ENCODE measurements at places on chromosomes 1 and 21.

GRCh38 chr1:183580281-183580682 is 10.0 kb downstream of the NCF2 start:
- peak; percentile 62 for DNase-seq

- DNase-seq: no peak
Measured at GRCh38 chr1:24936684-24937083, 6.6 kb upstream of the RUNX3 start.

DNA sequence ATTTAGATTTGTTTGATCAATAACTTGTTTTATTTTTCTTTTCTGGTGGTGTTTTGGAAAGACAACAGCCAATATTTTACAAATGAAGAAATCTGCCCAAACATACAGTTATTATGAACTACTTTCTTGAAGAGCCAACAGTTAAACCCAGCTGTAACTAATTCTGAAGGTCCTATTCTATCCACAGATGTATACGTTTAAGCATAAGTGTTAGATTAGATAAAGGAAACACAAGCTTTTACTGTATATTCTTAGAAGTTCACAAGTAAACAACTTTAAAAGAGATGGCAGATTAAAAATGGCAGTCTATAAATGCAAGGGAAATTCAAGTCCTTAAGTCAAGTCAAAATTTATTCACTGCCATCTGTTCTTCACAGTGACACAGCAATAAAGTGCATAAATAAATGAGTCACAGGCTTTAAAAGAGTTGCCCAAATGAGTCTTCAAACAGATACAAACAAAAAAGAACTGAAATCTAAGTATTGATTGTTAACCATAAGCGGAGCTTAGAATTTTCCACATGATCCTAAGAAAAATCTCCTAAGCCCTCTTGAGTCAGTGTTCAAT is 49.9 kb upstream of the KCNH1 start:
- DNase-seq: no peak

DNA sequence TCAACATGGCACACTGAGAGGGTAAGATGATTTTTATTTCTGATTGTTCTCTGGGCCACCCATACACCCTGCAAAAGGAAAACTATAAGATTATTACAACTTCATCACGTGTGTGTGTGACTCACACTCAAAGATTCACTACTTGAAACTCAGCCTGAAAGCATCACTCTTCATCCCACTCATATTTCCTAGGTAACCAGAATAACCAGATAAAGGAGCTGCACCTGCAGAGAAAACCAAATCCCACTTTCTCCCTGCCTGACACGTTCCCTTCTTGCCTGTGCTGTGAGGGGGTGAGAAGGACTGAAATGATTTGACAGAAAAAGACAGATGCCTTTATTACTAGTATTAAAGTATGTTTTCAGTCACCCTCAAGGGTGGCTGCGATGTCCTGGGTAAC is 131.6 kb downstream of the TGFBR3 start:
- DNase-seq: no peak

- no peak for DNase-seq
Measured at GRCh38 chr1:29324202-29324601, 87.9 kb downstream of the PTPRU start.

GRCh38 chr21:14383596-14384180 is 742 bp upstream of the HSPA13 start:
- DNase-seq: peak; percentile 70

GRCh38 chr1:20829531-20829930 is 42.4 kb upstream of the HP1BP3 start:
- no peak for DNase-seq

- peak; percentile 56 for DNase-seq
Measured at GRCh38 chr21:34582506-34583150, 32.3 kb downstream of the RCAN1 start.

DNA sequence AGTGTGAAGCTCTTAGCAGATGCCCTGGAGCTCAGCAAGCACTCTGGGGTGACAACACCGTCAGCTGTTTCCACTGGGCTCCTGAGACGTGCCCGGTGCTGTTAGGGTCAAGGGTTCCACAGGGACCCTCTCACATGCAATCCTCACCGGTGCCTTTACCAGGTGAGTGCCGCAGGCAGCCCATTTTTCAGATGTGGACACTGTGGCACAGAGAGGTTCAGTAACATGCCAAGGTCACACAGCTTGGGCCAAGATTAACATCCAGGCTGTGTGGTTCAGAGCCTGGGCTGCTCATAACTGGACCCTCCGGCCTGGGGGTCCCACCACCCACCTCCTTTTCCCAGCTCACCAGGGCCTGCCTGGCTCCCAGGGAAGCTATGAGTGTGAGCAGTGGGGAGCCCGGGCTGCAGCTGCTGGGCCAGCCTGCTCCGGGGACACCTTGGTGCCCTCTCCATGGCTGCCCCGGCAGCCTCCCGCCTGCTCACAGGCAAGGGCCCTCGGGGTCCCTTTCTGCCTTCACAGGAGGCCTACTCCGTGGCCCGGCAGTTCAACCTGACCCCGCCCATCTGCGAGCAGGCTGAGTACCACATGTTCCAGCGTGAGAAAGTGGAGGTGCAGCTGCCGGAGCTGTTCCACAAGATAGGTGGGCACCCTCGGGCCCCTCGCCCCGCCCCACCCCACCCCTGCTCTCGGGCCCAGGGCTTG is 49.3 kb downstream of the KCNAB2 start:
- DNase-seq: no peak

DNA sequence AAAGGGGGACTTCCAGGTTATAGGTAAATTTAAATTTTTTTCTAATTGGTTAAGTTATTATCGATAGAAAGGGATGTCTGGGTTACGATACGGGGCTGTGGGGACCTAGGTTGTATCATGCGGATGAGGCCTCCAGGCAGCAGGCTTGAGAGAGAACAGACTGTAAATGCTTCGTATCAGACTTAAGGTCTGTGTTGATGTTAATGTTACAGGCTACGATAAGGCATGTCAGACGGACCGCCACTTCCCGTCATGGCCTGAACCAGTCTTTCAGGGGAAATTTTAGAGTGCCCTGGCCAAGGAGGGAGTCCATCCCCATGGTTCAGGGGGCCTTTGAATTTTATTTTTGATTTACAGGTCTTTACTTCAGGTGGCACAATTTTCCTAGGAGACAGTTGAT is 16.7 kb downstream of the ABCG1 start:
- no peak for DNase-seq

GRCh38 chr1:58785442-58786058 is 1.7 kb upstream of the JUN start:
- peak; percentile 46 for DNase-seq

DNA sequence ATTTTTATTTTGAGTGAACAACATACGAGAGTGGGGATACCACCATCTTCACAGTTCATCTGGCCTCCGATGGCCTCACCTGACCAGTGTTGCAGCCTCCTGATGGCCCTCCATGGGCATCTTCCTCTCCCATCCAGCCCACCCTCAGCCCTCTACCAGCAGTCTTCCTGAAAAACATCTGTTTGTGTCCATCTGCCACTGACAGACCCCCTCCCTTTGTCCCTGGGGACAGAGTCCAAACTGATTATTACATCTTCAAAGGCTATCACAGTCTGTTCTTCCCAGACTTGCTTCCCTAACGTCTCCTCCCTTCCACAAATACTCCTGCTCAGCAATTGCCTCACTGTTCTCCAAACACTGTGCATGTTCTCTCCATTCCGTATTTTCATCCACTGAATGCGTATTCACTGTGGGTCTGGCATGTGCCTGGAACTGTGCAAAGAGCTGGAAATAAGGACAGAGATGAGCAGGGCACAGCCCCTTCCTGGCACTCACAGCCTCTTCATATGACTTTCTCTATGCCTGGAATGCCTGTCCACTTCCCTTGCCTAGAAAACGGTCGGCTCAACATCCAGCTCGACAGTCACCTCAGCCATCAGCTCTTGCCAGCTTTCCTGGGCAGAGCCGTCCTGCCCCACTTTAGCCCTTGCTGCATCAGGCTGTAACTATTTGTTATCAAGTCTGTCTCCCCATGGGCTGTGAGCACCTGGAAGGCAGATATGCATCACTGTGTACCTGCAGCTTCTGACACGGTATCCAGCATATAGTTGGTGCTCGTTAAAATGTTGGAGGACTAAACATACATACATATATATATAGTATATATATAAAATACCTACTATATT is 8.3 kb upstream of the ATF3 start:
- no peak for DNase-seq

DNA sequence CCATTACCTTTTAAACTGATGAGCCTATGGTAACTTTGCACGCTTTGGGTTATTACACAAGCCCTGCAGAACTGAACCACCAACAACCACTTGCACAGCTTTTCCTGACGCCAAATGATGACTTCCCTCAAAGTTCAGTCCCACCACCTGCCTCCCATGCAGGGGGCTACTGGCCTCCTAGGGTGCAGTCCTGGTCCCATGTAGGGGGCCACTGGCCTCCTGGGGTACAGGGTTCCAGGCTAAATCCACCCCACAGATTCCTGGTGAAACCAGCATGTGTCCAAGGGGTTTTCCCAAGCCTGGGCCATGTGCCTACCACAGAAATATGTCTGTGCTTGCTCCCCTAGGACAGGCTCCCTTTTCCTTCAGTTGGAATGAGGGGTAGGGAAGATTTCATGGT is 73.4 kb upstream of the ZNF678 start:
- no peak for DNase-seq

DNA sequence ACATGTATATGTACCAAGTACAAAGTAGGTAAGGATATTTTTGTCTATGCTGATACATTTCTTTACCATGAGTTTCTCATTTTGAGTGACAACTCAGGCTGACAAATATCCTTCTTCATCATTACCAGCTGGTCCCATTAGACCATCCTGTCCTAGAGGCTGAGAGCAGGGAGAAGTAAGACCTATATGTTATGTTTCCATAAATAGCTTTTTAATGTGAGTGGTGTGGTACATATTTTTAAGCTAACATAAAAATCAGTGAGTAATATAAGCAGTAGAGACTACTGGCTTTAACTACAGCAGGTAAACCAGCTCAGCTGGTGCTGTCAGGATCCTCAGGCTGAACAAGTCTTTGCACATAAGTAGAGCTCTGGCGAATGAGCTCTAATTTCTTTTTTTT is 62.4 kb downstream of the CLEC20A start:
- no peak for DNase-seq

GRCh38 chr1:151060007-151060656 is at the start of gene MLLT11:
Gene MLLT11, plus strand, starts transcription at chr1:151060397. Its CDS starts 6,828 bp downstream, at chr1:151067225.
- peak; percentile 85 for DNase-seq

DNA sequence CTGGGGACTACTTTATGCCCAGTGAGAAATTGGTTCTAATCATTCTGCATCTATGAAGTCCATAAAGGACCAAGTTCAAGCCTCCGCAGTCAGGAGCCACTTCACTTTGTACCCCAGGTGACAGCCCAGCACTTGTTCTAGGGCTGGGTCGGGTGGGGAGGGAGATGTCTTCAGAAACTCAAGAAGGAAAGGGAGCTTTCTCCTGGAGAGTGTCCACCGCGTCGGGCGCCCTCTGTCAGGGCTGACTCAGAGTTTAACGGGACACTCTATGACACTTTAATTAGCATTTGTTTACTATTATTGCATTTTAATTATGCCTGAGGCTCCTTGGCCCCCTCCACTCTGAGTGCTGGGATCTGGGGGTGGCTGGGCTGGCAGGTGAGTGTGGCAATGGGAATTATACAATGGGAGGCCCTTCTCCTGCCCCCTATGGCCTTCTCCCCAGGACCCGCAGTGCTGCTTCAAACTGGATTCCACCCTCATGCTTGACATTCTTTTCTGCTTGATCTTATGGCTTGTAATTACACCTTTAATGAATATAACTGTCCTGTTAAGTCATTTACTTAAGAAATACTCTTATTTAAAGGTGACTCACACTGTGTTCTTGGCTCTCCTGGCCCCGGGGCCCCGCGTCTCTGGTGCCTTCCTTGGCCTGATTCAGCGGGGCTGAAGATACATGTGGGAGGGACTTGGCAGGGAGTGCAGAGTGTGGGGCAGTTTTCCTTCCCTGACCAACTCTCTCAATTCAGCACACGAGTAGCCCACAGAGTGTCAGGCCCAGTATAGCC is 136.6 kb downstream of the PLXNA2 start:
- DNase-seq: no peak

- DNase-seq: no peak
Measured at GRCh38 chr21:43345746-43346409, 81.1 kb downstream of the SIK1 start.

GRCh38 chr21:21898801-21899200 is 900.6 kb downstream of the NCAM2 start:
- no peak for DNase-seq

DNA sequence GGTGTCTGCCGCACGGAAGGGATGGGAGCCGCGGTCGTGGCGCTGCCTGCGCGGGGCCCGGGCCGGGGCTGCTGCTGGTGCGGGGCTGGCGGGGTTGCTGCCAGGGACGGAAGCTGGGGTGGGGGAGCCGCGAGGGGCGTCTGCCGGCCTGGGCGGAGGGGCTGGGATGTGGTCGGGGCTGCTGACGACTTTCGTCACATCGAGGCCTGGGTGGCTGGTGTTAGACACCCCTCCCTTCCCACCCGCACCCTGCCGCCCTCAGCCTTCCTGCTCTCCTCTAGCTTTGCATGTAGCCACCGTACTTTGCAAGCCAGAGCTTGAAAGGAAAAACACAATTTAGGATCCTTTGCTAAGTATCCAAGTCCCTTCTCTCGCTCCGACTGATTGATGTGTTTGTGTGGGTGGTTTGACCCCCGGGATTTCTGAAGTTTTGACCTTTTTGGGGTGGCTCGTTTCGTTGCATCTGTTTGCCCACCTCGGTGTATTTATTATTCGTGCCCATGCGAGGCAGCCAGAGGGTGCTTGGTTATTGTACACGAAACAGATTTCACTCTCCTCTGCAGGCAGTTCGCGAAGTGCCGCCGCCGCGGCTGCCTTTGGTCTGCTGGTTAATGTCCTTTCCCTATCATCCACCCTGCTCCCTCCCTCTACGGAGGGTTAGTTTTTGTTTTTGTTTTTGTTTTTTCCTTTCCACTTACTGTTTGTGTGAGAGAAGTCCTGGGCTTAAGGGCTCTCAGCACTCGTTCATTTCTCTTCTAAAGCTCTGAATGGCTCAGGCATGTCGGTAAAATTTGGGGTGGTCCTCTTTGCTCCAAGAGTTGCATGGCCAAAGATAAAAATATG is 868 bp downstream of the C1orf21 start:
- DNase-seq: peak; percentile 24

DNA sequence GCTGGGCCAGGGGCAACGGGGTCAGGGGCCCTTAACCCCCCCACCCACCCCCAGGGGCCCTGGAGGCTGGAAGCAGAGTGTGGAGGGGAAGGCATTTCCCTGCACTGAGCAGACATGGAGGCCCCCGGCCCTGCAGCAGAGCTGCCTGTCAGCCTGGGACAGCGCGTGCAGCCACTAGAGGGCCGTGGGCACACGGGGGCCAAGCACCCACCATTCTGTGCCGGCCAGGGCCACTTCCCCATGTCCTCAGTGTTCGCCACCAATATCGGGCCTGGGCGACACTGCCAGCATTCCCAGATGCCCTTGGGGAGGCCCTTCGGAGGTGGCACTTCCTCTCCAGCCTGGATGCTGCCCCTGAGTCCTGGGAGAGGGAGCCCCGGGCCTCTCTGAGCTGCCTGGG is 23.2 kb upstream of the ARHGEF16 start:
- no peak for DNase-seq

GRCh38 chr1:16418823-16419425 is 18.3 kb downstream of the SPATA21 start:
- no peak for DNase-seq

GRCh38 chr21:43916691-43917514 is 51.9 kb downstream of the AGPAT3 start:
- no peak for DNase-seq
